ENCODE measurements at places on chromosomes 16 and 17.

DNA sequence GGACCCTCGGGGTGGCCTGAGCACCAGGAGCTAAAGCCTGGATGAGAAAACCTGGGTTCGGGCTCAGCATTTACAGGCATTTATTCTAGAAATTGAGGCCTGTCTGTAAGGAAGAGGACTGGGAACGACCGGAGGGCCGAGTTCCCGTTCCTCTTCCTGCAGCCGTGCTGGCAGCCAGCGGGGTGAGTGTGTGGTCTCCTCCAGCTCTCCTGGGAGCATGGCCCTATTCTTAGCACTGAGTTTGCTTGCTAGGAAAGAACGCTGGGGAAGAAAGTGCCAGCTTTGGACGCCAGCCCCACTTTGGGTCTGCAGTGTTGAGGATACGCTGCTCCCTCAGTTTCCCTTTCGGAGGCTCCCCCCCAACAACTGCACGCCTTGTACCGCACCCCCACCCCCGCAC is 49.6 kb downstream of the MGAT5B start:
- no peak for DNase-seq

DNA sequence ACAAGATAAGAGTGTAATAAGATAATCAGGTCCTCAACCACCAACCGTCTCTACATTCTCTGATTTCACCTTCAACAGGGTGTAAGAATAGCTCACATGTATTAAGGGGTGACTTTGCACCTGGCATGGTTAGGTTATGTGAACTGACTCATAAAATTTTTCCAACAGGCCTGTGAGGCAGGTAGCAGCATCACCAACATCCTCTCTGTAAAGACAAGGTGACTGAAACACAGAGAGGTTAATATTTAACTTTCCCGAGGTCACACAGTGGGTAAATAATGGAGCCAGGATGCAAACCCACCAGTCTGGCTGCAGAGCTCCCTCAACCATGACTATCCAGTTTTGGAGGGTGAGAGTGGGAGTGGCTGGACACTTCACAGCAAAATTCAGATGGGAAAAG is 317.2 kb downstream of the C16orf95 start:
- DNase-seq, result no peak

GRCh38 chr16:81715358-81716196 is 63.5 kb upstream of the PLCG2 start:
- no peak for DNase-seq

DNA sequence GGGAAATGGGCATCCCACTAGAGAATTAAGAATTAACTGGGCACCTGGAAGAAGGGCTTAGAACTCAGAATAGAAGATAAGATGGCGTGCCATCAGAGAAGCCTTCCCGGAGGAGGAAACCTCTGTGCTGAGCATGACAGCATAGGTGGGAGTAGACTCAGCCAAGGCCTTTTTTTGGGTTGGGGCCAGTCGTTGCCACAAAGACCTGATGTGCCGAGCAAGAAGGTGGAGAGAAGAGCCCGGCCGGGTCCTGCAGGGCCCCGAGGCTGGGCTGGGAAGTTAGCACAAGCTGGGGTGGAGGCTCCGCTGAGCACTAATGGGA is 1.1 kb upstream of the RAB11FIP4 start:
- DNase-seq, result no peak

DNA sequence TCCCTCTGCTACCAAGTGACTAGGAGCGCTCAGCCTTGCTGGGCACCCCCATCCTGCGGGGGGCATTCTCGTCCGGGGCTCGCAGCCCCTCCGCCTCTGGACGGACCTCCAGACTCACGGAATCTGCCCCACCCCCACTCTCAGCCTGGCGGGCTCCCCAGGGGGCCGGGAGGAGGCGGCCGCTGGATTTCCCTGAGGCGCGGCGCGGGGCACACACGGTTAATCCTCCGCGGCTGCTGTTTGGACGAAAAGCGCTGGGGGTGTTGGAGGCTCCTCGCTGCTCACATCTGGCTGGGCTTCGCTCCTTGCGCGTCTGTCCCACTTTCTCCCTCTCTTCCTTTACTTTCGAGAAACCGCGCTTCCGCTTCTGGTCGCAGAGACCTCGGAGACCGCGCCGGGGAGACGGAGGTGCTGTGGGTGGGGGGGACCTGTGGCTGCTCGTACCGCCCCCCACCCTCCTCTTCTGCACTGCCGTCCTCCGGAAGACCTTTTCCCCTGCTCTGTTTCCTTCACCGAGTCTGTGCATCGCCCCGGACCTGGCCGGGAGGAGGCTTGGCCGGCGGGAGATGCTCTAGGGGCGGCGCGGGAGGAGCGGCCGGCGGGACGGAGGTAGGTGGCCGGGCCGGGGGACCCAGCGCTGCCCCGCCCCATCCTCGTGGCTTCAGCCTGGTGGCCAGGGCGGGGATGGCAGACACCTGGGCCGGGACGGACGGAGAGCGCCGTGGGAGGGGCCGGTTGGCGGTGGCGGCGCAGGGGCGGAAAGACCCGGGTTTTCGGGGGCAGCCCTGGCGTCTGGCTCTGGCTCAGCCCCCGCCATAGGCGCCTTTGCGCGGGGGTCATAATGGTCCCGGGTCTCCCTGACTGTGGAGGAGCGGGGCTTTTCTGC is at the start of gene C1QTNF1:
Gene C1QTNF1 (plus strand): TSS at position 284 of the 886 bp plus-strand sequence. CDS start 19,800 bp downstream, outside the sequence.
- DNase-seq, result no peak

- no peak for DNase-seq
Measured at GRCh38 chr17:40796846-40797245, 2.9 kb downstream of the KRT28 start.

- DNase-seq, result no peak
Measured at GRCh38 chr16:30904114-30904780, 7.8 kb downstream of the CTF1 start.

DNA sequence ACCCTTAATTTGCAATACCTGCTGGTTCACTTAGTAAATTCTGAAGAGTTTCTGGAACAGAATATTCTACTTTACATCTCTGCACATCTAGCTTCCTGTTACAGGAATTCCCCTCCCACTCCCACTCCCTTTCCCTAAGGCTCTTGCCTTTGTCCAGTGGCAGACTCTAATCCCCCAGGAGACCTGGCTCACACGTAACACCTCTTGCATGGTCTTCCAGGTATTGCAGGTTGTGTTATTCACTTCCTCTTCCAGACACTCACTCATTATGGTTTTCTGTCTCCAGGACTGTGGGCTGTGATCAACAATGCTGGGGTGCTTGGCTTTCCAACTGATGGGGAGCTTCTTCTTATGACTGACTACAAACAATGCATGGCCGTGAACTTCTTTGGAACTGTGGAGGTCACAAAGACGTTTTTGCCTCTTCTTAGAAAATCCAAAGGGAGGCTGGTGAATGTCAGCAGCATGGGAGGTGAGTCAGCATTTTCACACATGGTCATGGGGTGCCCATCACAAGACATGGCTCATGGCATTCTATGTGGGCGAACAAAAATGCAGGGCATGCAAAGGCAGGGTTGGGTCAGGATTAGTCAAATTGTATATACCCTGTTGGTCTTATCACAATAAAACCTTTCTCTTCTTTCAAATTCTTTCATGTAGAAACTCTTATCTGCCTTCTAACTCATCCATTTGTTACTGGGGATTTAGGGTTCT is 35.8 kb downstream of the HSD17B2 start:
- DNase-seq, result no peak

GRCh38 chr16:50462793-50463507 is 85.2 kb upstream of the NKD1 start:
- DNase-seq, result no peak

- no peak for DNase-seq
Measured at GRCh38 chr17:39205112-39205526, 5.0 kb downstream of the RPL19 start.

Data from fibroblast of skin of left biceps (primary cell).